Smooth muscle cell of the umbilical artery (primary cell): ENCODE measurements at places on chromosomes 4 and X. TPM values are rescaled to one million over a fixed set of nuclear protein-coding genes. Genes with fewer than 3 reads are reported as not detected.

Gene LUZP4
- not detected in 2 replicates for total RNA-seq

Gene RBMXL3
- not detected in 2 replicates for total RNA-seq

Gene PDE6B
- total RNA-seq = 0.32 and 1.2 TPM in 2 replicates

Gene SHISA3
- 0.30 TPM in 1 of 2 replicates, not detected in the other for total RNA-seq

Gene KCTD8
- not detected in 2 replicates for total RNA-seq

Gene BMPR1B
- total RNA-seq = 0.30 and 0.74 TPM in 2 replicates

Gene CRMP1
- 0.30 and 5.5 TPM in 2 replicates for total RNA-seq

Gene UTP3
- 21.7 and 27.9 TPM in 2 replicates for total RNA-seq

Gene NIPAL1
- 0.59 and 2.7 TPM in 2 replicates for total RNA-seq

Gene KIT
- 0.69 and 1.5 TPM in 2 replicates for total RNA-seq

Gene TRIML2
- total RNA-seq = 0.14 TPM in 1 of 2 replicates, not detected in the other

Gene PAGE1
- not detected in 2 replicates for total RNA-seq

Gene LETM1
- 68.0 and 86.5 TPM in 2 replicates for total RNA-seq

Gene HMGN5
- 1.2 TPM in 2 replicates for total RNA-seq

Gene CLDN22
- total RNA-seq = not detected in 2 replicates

Gene GLOD5
- not detected in 2 replicates for total RNA-seq

Gene ARAP2
- total RNA-seq = 1.2 and 3.1 TPM in 2 replicates

Gene ERAS
- total RNA-seq = not detected in 2 replicates

Gene CPEB2
- total RNA-seq = 8.6 and 19.6 TPM in 2 replicates

Gene GPRASP1
- total RNA-seq = 3.7 and 5.0 TPM in 2 replicates
